ENCODE measurements at places on chromosomes 5 and 9.
A peak's percentile ranks its signal among the peaks of the same experiment; 100 is the strongest.

- no peak for DNase-seq
These were observed 2.4 kb downstream of the TICAM2 start for GRCh38 chr5:115599924-115600323.

DNA sequence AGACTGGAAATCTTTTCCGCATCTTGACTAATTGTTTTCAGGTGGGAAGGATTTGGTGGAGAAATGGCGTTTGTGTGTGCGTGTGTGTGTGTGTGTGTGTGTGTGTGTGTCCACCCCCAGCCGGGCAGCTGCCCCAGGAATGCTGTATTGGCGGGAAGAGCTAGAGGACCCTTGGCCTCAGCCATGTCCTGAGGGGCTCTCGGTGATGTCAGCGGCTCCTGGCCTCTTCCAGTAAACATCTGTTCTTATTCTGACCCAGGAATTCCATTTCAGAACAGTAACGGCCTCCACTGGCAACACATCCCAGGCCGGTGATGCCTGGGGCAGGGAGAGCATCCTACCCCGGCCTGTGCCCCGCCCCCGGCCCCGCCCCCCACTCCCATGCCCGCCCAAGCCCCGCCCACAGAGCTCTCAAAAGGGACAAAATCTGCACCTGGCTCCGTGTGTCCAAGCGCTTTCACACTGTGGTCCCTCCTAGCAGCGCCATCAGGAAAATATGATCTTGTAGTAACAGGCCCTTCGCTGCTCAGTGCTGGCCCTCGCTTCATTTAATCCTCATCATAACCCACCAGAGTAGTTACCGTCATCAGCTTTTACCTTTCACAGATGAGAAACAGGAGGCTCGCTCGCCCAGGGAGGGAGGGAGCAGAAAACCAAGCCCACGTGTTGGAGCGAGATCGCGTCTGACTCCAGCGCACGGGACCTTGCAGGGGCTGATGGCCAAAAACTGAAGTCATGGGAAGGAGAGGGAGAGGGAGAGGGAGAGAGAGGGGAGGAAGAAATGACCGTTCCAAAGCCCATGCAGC is 18.9 kb downstream of the ADAMTS2 start:
- DNase-seq = no peak

DNA sequence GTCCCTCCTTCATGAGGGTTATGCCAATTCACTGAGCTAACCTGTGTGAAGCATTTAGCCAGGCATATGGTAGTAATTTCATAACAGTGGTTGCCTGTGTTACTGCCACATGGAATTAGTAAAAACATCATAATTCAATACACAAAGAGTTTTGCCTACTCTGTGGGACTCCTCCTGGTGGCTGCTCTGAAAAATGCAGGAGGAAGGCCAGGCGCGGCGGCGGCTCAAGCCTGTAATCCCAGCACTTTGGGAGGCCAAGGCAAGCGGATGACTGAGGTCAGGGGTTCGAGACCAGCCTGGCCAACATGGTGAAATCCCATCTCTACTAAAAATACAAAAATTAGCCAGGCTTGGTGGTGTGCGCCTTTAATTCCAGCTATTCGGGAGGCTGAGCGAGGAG is 547.3 kb downstream of the CDK5RAP2 start:
- no peak for DNase-seq

GRCh38 chr5:14216902-14217301 is 73.8 kb downstream of the TRIO start:
- no peak for DNase-seq

- DNase-seq = no peak
These were observed 479.7 kb downstream of the MAN2A1 start for GRCh38 chr5:110169461-110169860.

DNA sequence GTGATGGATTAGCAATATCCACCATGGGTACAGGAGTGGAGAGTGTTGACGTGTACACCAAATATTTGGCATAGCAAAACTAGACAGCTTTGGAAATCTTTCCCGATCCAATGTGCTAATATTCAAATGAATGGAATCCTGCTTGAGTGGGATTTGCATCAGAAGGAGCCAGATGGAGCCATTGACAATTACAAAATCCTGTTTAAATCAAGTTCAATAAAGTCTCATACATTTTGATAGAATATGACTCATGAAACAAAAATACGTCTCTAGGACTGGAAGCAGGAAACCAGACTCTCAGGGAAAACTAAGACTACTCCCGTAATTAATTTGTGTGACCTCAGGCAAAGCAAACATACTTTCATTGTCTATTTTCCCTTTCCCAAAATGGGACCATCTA is 13.0 kb downstream of the TNC start:
- DNase-seq = no peak

DNA sequence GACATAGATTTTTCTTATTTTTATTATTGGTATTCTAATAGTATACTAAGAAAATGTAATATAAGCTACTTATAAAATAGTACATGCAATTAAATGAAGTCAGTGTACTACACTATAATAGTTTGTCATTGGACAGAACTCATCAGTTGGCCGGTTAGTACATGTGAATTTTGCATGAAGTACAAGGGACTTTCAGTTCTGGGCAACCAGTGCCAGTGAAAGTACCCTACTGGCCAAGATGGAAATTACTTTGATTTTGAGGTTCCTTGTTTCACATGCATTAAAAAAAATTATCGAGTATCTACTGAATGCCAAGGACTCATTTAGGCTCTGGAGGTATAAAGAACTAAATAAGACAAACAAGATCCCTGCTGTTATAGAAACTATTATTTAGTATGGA is 213.4 kb upstream of the ELL2 start:
- DNase-seq = no peak

GRCh38 chr5:32964261-32964660 is 253.1 kb downstream of the NPR3 start:
- DNase-seq = no peak

DNA sequence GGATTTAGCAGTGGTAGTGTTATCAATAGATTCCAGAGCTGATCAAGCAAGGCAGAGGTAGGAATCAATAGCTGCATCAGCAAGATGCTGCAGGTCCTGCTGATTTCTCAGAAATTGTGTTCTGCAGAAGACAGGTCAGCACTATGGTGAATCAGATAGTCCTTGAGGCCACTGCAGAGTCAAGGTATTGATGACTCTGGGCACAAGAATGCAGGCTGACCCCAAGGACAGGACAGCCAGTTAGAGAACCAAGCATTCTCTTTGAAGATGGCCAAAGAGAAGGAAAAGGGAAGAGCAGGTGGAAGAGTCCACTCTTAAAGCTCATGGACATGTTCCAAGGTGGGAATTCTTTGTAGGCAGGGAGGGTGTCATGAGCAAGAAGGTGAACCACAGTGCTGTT is 28.0 kb downstream of the PRUNE2 start:
- no peak for DNase-seq

- no peak for DNase-seq
These were observed 1778.8 kb upstream of the CDH6 start for GRCh38 chr5:29414681-29415080.

DNA sequence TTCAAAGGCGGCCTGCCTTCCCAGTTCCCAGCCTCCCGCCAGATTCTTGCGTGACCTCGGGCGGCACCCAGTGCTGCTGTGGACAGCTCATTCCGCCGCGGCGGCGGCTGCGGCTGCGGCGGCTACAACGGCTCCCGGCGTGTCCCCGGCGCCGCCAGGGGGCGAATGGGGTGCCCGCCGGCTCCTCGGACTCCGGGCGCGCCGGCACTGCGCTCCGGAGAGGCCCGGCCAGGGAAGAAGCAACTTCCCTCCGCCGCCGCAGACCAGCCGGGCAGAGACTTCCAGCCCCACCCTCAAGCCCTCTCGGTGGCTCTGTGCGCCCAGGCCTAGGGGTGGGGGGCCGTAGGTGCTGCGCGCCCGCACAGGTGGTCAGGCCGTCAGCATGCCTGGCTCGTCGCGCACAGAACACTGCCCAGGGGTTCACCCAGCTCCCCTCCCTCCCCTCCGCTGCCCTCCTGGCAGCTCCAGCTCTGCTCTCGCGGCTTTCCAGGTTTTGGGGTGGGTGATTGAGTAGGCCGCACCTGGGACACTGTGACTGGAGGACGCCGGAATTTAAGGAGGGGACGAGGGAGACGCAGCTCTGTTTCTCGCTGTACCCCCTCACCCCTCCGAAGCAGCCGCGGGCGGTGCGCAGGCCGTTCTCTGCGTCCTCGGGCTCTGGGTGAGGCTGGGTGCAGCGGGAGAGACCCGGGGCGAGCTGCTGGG is 20.2 kb downstream of the IGIP start:
- DNase-seq = peak; percentile 36

DNA sequence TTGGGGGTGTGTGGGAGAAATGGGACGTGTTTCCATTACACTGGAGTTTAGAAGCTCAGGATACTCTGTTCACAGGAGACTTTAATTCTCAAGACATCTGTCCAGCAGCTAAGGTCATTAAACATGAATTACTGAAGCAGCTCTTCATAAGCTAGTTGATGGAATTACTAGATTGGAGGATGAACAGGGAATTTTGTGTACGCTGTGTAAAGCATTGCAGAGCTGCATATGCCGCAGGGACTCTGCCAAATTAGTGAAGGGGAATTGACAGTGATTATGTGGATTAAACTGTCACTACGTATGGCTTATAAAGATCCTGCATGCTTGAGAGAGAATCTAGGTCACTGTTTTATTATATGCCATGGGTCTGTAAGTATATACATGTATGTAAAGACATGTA is 177.5 kb upstream of the TBC1D2 start:
- DNase-seq = no peak

DNA sequence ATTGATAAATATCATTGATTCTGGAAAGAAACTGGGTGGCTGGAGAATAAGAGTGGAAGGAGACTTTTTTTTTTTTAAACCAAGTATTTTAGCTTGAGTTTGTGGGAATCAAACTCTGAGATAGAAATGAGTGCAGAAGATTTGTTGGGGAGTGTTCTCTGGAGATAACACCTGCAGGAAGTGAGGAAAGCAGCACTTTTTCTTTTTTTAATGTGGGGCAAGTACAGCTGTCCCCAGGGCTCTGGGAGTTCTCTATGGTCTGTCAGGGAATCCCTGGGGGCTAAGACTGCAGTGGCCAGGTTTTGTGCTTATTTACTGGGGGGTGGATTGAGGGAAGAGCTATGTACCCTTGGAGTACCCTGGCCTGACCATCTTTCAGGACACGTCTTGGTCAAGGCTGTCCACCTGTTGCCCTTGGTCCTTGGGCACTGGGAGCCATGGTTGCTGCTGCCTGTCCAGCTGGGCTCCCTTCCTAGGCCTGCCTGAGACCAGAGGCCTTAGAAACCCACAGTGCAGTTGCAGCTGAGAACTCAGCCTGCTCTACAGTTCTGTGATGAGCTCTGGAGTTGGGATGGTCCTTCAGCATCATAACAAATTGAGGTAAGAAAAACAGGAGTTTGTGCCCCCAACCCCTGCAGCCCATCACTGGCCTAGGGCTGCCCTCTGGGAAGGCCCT is 85.8 kb downstream of the PHAX start:
- no peak for DNase-seq

DNA sequence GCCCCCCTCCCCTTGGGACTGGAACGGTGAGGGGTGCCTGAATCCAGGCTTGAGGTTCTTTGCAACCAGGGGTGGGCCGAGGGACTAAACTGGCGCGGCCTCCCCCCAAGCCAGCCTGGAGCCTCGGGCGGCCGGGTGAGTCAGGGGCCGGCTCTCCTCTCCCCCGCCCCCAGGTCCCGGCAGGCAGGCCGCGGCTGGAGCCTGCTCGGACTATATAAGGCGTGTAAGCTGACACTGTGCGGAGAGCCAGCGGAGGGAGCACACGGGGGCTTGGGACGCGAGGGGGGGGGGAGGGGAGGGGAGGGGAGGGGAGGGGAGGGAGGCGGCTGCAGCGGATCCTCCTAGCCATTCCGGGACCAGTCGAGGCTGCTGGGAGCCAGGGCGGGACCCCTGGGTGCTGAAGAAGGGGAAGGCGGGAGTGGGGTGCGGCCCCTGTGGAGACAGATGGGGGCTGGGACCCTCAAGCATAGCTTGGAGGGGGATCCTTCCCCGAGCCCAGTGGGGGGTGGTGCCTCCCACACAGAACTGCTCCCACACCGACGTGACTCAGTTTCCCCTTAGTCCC is 595 bp downstream of the PDLIM7 start:
- DNase-seq = peak; percentile 67

DNA sequence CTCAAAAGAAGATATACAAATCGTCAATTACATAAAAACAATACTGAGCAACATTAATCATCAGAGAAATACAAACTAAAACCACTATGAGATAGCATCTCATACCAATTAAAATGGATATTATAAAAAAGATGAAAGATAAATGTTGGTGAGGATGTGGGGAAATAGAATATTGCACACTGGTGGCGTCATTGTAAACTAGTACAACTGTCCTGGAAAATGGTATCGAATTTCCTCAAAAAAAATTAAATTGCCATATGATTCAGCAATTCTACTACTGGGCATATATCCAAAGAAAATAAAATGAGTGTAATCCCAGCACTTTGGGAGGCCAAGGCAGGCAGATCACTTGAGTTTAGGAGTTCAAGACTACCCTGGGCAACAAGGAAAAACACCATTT is 326.0 kb upstream of the FTMT start:
- no peak for DNase-seq

DNA sequence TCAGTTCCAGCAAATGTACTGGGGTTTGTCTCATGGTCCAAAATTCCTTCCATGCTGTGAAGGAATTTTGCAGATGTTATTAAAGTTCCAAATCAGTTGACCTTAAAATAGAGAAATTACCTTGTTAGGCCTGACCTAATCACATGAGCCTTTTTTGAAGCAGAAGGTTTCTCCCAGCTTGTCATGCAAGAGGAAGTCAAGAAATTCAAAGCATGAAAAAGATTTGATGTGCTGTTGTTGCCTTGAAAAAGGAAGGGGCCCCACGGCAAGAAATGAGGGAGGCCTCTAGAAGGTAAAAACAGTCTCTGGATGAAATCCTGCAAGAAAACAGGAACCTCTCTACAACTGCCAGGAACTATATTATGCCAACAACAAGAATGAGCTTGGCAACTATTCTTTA is 24.2 kb upstream of the HAPLN1 start:
- DNase-seq = no peak

DNA sequence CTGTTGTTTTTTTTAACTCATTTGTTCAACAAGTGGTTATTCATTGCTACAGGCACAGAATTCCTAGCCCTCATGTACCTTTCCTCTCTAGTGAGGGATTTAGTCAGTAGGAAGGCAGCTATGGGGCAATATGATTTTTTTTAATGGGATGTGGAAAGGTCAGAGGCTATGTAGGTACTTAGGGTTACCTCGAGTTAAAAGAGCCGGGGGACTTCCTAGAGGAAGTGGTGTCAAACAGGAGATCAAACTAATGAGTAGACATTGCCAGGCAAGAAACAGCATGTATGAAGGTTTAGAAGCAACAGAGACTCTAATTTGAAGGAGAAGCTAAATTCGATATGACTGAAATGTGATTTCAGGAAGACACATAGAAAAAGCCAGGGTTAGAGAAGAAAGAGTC is 50.7 kb downstream of the ITGA2 start:
- no peak for DNase-seq

GRCh38 chr5:14980698-14981097 is 109.1 kb upstream of the ANKH start:
- DNase-seq = no peak

- DNase-seq = no peak
These were observed 8.3 kb downstream of the OTP start for GRCh38 chr5:77630114-77630680.

- no peak for DNase-seq
These were observed 255.5 kb downstream of the TRIM32 start for GRCh38 chr9:116942593-116943061.

GRCh38 chr9:29750062-29750461 is 2176.8 kb upstream of the C9orf72 start:
- DNase-seq = no peak

All from spinal cord (tissue), 10 donors.